ENCODE measurements at places on chromosomes 1 and 21.

GRCh38 chr1:172686143-172686542 is 27.2 kb downstream of the FASLG start:
- DNase-seq, result no peak

DNA sequence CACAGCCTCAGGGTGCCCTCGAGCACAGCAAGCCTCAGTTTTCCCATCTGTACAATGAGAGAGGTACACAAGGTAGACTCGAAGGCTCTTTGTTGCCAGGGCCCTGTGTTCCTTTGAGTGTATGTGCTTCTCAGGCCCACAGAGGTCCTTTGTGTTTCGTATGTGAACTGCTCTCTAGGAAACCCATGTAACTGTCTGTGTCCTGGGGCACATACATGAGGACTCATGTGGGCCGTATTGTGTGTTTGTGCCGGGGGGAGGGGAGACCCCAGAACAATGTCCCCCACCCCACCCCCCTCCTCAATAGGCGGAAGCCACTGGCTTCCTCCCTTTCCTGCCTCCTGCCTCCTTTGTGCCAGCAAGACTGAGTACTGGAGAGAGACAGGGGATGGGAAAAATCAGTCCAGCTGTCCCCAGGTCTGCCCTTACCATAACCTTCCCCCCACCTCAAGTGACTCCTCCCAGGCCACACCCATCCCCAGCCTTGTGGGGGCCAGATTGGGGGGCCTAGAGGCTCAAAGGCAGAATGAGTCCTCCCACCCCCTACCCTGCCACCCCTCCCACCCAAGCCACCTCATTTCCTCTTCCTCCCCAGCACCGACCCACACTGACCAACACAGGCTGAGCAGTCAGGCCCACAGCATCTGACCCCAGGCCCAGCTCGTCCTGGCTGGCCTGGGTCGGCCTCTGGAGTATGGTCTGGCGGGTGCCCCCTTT is at the start of gene TIE1:
Gene TIE1 (plus strand): TSS at position 605 of the 717 bp plus-strand sequence. CDS start 90 bp downstream, at position 695.
- no peak for DNase-seq

DNA sequence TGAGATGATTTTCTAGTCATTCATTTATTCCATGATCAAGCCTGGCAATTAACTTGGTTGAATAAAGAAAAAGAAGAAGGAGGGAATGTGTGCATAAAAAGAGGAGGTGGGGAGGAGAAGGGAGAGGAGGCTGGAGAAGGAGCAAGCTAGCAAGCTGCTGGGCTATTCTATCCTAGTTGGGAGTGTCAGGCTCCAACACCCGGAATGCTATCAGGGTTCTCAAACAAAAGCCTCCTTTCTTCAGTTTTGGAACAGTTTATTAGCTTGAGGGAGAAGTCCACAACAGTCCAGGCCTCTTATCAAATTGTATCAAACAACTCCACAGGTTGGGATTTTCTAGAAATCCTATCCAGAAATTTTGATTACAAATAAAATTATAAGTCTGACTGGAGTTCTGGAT is 80.0 kb downstream of the BCAR3 start:
- DNase-seq, result no peak

DNA sequence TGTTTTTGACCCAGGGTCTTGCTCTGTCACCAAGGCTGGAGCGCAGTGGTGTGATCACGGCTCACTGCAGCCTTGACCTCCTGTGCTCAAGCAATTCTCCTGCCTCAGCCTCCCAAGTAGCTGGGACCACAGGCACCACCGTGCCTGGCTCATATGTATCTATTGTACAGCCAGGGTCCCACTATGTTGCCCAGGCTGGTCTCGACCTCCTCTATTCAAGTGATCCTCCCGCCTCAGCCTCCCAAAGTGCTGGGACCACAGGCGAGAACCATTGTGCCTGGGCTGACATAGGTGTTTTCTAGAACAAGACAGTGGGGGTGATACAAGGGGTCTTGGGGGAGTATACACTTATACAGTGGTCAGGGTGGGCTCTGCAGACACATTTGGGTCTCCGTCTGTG is 17.5 kb downstream of the FTCD start:
- no peak for DNase-seq

DNA sequence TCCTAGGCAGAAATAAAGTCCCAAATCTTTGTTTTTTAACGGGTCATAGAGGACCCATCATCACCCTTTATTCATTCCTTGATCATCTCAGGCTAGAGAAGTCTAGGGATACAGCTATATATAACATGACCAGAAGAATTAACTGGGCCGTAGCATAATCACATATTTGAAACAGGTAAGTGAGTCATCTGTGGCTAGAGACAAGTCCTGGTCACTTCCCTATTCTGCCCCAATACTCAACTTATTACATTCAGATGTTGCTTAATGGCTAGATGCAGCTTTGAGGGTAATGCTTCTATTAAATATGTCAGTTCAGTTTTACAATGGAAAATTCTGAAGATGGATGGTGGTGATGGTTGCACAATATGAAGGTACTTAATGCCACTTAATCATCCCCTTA is 47.0 kb downstream of the EXO1 start:
- no peak for DNase-seq

DNA sequence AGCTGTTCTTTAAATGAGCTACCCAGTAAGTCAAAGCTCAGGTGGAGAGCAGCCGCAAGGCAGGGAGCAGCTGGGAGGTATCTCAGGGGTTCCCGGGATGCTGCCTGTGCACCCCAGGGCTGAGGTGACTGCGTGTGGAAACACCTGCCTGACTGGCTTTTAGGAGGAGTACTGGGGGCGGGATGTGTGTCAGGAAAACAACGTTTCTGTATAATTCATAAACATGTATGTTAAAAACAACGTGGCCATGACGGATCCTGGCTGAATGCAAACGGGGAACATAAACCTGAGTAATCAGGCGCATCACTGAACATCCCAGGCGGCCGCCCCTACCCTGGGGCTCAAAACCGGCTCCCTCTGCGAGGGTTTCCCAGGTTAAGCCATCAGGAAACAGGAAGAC is 1.5 kb downstream of the C1orf159 start:
- no peak for DNase-seq

DNA sequence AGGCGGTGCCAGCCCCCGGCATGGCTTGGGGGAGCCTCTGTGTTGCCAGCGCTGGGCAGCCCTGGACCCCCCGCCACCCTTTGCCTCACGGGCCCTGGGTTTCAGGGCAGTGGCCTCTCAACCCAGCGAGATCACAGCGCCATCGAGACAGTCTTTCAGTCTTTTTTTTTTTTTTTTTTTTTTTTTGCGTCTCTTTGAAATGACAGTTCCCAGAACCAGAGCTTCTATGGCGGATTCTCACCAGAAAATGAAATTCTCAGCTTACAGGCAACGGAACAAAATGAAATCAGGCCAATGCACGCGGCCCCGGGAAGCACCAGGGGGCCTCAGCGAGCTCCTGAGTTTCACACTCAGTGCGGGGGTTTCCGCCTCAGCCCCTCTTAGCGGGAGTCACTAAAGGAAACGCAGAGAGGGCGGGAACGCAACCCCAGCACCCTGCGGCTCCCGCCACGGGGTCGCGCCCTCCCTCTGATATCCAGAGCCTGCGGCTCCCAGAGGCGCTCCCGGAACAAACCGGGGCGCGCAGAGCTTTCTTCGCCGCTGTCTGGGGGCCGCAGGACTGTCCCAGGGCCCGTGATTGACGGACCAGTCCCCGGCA is 8.0 kb upstream of the COL6A1 start:
- DNase-seq, result peak; percentile 85

- DNase-seq, result no peak
These were observed 235.3 kb downstream of the FAF1 start for GRCh38 chr1:50724626-50725286.

DNA sequence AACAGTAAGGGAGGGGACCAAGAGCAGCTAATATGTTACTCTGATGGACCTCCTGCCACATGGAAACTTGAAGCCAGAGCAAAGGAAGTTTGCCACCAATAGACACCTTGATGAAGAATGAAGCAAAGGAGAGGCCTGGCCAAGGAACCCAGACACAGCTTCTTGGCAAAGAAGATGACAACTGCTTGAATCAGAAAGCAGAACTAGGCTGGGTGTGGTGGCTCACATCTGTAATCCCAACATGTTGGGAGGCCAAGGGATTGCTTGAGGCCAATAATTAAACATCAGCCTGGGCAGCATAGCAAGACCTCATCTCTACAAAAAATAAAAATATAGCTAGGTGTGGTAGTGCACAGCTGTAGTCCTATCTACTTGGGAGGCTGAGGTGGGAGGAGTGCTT is 31.7 kb upstream of the CAPZB start:
- DNase-seq, result no peak

DNA sequence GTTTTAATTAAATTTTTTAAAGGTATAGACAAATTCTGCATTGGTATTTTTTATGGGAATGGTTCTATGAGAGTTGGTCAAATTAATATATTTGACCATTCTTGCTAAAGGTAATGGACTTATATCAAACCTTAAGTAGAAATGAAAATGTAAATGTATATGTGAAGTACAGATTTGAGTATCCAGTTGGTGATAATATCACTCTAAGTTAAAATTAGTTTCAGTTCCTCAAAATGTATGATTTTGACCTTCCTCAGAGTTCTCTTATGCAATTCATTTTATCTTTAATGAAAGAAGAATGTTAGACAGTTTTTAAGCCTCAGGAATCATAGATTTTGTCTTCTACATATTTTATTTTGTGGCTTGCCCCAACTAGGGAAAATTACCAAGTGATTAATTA is 1291.5 kb upstream of the B3GALT2 start:
- DNase-seq, result no peak

DNA sequence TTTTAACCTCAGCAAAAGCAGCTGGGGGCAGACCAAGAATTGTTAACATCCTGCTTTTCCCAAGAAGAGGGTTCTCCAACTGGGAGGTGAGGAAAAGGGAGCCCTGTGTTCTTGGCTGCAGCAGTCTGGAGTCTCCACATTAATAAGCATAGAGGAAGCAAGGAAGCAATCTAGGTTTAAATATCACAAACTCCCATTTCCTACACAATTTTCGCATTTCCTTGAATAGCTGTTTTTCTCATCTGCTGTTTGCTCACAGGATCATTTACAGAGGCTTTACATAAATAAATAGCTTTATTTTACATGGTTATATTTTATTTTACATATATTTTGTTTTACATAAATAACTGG is 124.0 kb downstream of the TRIM33 start:
- DNase-seq, result no peak

- no peak for DNase-seq
These were observed 17.8 kb downstream of the HLCS start for GRCh38 chr21:36948686-36949085.

DNA sequence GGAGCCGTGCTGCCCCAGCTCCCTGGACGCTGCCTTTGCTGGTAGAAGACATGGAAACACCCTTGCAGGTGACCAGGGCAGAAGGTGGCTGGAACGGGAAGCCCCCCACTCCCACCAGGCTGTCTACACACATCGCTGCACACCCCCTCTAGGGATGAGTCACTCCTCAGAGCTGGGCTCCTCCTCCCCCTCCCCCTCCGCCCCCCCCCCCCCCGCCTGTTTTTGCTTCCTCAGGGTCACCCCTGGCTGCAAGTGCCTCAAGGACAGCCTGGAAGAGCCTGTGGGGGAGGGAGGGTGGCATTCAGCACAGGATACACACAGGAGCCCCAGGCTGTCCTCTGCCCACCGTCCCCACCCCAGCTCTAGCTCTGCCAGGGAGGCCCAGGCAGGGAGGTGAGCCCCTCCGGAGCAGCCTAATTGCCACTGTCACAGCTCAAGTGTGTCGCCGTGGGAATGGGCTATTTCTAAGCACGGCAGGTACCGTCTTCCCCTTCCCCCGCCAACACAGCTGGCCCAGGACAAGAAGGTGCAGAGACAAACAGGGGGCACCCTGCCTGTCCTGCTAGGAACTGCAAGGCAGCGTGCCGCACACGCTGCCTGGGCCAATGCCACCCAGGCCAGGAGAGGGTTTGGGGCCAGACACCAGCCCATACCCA is 2.5 kb downstream of the FNDC10 start:
- no peak for DNase-seq

GRCh38 chr21:42321231-42321630 is 6.0 kb upstream of the TFF3 start:
- no peak for DNase-seq

DNA sequence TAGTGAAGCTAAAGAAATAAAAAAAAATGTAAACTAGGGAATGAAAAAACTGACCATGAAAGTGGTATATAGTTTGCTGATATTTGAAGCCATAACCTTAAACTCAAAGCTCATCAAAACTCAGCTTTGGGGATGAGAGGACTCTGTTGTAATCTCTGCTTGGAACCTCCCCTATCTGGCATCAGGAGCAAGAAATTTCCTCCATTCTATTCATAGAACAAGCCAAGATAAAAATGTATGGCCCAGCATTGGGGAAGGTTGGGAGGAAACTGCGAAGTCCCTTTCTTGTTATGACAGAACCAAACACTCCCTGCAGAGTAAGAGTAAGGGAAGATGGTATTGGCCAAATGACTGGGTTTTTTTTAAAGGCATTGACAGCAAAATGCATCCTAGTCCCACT is 35.6 kb downstream of the MCOLN2 start:
- DNase-seq, result no peak

GRCh38 chr1:231663211-231663792 is 36.7 kb downstream of the DISC1 start:
- no peak for DNase-seq

DNA sequence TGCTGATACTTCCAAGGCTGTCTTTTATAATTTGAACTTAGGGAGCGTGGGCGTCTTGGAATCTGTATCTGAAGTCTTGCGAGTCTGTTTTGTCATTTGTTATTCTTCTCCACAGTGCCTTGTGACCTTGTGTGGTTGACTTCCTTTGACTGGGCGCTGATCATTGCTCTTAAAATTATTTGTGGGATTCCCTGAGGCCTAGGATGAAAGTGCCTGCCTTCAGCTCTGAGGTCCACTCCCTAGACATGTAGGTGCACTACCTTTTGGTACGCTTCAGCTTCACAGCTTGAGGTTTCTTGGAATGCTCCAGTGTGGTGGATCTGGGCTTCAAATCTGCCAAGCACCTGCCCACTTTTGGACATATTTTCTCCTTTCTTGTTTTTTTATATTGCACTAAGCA is 50.2 kb upstream of the IGSF5 start:
- no peak for DNase-seq

- DNase-seq, result no peak
These were observed 53.8 kb downstream of the FAM78B start for GRCh38 chr1:166113031-166113430.

- DNase-seq, result no peak
These were observed 8.5 kb upstream of the DENND2D start for GRCh38 chr1:111208921-111209320.

DNA sequence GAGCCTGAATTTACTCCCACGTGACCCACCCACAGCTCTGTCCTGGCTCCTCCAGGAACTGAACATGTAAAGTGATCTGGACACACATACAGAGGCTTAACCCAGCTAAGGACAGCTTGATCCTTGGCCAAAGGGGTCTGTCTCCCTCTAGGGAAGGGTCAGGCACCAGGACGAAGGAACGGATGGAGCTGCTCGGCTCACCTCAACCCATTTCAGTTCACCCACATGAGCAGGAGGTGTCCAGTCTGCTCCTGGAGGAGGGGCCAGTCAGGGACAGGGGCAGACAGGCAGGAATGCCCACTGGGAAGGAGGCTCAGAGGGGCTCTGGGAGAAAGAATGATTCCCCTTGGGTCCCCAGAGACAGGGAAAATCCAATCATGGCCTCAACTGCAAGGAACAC is 567.2 kb downstream of the PTPRU start:
- DNase-seq, result no peak

GRCh38 chr1:30768830-30769718 is 11.5 kb upstream of the LAPTM5 start:
- DNase-seq, result no peak

- no peak for DNase-seq
These were observed 4.4 kb downstream of the SELENON start for GRCh38 chr1:25804244-25804963.

- no peak for DNase-seq
These were observed 73.7 kb downstream of the TOMM20 start for GRCh38 chr1:235054936-235055335.

Measured in amniotic stem cell (primary cell).